HL-60 (cell line): ENCODE measurements at places on chromosomes 6 and 20.

- DNase-seq: peak; percentile 80
Observed at GRCh38 chr6:87482366-87482765, 9.6 kb downstream of the SLC35A1 start.

- no peak for DNase-seq
Observed at GRCh38 chr6:13593103-13593502, 18.7 kb downstream of the SIRT5 start.

DNA sequence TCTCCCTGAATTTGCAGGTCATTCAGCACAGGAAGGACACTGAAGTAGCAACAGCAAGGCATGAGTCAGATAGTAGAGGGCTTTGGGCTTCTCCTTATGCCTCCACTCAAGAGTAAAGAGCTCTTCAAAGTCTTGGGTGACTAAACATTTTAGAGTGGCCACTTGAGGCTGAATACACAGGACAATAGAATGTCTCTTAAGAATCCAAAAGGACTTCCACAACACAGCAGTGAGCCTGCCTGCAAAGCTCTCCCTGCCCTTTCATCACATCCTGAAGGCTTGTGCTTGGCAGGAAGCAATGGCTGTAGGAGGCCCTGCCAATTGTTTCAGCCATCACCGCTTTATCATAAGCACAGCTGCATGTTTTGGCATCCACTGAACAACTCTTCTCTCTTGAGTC lies 36.8 kb downstream of the FOXQ1 start:
- DNase-seq: no peak

DNA sequence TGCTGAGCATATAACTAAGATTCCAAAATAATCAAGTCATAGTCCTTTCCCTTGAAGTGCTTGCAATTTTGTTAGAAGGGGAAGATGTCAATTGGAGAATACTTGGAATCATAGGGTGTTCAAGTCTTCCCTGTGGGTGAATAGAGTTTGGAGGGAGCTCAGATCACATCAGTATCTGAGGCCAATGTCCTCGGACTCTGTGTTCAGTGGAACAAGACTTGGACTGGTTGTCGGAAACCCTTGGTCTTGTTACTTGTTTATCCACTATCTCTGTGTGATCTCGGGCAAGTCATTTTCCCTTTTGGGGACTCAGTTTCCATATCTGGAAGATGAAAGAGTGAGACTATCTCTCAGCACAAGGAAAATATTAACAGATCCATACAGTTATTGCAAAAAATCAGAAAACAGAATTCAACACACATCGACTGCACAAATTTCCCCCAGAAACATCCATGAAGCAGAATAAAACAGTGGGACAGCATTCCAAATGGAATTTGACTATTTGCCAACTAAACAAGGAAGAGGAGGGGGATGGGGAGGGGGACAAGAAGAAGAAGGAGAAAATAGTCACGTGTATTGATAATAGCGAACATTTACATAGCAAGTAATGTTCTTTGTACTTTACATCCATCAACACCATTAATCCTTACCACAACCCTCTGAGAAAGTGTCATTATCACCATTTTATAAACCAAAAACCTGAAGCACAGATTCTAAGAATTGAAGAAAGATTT lies 3.9 kb upstream of the EDEM2 start:
- no peak for DNase-seq

DNA sequence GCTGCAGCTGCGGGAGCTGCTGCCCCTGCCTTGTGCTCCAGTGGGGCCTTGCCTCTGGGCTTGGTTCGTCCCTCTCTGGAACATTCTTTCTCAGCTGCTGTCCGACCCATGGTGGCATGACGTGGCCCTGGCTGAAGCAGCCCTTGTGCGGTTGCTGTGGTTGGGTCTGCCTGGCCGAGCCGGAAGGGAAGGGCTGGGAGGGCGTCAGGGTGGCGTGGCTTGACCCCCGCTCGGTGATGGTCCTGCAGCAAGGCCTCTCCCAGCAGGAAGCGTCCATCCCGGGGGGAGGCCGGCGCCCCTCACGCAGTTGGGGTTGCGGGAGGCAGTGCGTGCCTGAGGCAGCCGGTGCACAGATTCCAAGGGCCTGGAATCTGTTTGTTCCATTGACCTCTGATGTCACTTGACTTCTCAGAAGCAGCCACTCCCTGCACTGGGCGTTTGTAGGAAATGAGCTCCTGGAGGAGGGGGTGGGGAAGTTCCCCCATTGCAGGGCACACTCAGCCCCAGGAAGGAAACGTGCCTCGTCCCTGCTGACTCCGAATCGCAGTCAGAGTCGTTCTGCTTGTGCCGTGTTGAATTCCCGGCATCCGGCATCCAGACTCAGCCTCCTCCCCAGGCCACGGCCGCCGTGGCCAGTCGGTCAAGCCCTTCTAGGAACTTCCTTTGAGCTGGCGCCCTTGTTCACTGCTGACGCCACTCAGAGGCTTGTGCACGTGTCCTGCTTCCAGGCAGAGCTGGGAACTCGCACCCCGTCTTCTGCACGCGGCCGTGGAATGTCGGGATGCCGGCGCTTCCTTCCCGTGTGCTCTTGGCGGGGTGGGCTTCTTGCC lies 9.7 kb upstream of the TNFRSF6B start:
- DNase-seq: no peak

GRCh38 chr20:42340368-42340767 lies 722.2 kb upstream of the CHD6 start:
- no peak for DNase-seq

DNA sequence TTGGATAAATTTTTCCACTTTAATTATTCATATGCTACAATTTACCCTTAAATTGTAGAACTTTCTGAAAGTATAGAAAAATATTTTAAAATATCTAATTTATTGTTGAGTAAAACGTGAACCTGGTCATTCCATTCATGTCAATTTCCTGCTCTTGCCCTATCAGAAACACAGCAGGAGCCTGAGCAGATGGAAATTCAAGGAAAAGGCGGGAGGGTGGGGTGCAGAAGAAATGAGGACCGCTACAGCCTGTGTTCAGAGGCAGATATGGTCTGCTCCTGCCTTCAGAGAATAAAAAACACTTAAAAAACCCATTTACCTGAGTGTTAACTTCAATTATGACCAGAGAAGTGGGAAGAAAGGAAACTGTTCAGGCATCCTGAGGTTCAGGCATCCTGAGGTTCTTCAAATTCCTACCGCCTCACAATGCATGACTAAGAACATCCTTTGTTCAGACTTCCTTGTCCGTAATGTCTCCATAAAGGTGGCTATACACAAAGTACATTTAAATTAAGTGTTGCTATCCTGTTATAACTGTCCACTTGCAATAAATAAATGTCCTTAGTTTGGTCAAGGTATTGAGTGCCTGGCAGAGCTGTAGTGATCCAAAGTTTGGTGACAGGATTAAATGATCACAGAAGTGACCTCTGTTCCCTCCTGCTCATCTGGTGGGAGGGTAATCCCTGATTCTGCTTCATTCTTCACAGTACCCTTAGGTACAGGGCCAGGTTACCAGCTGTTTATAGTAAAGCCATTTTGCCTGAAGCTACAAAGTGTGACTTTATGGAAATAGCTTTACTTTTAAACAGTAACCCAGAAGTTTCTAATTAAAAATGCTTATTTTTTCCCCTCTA lies 109.1 kb downstream of the MAN1A1 start:
- no peak for DNase-seq

DNA sequence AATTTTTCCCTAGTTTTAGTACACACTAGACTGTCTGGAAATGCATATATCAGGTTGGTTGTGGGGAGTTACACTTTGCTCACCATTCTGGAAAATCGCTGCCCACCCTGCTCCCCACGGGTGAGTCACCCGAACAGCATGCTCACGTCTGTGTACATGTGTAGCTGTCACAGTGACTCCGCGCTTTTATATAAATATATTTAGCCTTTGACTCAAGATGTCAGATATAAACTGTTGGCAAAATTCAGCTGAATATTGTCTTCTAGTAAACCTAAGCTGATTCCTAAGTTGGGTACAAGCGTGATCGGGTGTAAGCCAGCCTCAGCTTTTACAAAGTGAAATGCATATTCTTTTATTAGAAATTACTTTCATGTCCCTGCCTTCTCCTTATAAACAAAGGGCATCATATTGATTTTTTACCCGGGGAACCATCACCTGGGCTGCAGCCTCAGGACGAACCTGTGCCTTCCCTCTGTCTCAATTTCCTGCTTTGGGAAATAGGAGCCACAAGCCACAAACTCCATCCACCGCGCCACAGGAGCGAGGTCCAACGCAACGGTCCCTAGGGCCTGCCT lies 4.3 kb downstream of the SDCBP2 start:
- DNase-seq: no peak

DNA sequence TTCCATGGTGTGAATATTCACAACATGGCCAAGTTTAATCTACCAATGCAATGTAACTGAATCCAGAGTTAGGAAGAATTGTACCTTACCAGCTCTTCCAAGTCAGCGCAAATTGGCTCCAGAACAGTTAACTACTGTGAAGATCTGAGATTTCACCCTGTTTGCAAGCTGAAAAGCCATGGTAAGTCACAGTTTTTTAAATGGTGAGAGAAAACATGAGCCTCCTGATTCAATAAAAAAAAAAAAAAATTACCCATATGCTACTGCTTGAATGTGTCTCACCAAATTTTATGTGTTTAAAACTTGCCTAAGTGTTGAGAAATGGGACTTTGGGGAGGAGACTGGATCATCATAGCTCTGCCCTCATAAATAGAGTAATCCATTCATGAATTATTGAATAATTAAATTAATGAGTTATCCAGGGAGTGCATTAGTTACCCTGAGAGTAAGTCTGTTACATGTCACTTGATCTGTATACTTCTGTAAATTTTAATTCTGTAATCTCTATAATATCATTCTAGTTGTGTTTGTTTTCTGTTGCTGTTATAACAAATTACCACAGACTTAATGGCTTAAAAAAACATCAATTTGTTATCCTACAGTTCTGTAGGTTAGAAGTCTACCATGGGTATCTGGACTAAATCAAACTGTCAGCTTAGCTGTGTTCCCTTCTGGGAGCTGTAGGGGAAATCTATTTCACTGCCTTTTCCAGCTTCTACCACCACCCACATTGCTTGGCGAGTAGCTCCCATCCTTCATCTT lies 1355.9 kb downstream of the GRIK2 start:
- DNase-seq: no peak

GRCh38 chr20:18101125-18101810 lies 36.4 kb upstream of the KAT14 start:
- no peak for DNase-seq

GRCh38 chr6:112936504-112936903 lies 589.4 kb downstream of the RFPL4B start:
- DNase-seq: no peak

GRCh38 chr6:75213112-75213511 lies 7.3 kb upstream of the COL12A1 start:
- no peak for DNase-seq

DNA sequence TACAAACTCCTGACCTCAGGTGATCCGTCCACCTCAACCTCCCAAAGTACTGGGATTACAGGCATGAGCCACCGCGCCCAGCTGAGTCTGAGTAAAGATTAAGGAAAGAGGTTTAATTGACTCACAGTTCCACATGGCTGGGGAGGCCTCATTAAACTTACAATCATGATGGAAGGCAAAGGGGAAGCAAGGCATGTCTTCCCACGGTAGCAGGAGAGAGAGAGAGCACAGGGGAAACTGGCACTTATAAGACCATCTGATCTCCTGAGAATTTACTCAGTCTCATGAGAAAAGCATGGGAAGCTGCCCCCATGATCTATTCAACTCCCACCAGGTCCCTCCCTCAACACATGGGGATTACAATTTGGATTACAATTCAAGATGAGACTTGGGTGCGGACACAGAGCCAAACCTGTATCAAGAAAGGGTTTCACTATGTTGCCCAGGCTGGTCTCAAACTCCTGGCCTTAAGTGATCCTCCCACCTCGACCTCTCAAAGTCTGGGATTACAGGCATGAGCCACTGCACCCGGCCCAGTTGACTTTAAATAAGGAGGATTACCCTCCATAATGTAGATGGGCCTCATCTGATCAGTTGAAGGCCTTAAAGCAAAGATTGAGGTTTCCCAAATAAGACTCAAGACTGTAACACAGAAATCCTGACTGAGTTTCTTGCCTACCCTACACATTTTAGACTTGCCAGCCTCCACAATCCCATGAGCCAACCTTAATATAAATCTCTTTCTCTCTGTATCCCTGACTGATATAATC lies 13.1 kb upstream of the PEX7 start:
- no peak for DNase-seq

DNA sequence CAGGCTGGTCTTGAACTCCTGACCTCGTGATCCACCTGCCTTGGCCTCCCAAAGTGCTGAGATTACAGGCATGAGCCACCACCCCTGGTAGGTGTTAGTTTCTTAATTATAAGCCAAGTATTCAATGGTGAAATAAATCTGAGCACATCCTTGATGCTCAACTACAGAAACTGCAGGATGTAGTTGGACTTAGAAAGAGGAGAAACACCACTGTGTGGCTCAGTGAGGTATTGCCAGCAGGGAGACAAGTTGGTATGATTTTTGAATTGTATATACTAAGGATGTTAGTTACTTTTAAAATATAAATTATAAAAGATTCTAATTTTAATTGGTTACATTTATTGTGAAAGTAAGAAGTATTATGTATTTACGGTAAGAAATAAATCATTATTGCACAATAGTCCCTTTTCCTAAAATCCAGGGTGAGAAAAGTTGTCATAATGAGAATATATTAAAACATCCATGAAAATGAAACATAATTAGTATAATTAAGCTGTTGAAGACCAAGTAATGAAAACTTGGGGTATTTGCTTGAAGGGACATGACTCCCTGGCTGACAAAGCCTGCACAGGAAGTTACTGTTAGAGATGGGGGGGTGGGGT lies 17.6 kb downstream of the SLC18B1 start:
- no peak for DNase-seq

DNA sequence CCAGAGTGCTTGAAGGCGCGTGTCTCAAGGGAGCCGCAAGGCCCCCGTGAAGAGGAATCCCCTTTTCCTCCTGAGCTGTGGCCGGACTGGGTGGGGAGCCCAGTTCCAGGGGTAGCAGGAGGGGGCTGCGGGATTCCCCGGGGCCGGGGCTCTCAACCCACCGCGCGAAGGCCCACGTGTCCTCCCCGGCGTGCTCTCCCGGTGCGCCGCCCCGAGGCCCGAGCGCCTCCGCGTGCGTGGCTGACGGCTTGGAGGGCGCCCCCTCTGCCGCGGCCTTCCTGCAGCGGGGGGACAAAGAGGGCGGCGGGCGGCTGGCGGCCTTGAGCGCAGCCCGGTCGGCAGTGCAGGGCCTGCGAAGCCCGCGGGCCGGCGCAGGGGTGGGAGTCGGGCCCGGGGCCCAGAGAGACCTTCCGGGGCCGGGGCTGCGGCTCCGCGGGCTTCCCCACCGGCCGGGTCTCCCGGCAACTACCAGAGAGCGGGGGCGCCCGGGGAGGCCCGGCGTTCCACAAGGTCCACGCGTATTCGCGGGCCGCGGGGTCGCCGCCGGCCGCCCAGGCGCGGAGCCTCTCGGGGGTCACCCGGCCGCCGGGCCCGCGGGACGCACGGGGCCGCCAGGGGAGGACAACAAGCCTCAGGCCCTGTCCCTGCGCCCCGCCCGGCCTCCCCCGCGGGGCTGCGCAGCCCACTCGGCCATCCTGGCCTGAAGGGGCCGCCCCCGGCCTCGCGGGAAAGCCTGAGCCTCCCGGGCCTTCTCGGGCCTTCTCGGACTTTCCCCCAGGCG lies at the start of gene FAM217A:
FAM217A (minus strand) TSS at position 447 of the 781 bp plus-strand sequence. CDS start 1,723 bp downstream, outside the sequence.
- no peak for DNase-seq

DNA sequence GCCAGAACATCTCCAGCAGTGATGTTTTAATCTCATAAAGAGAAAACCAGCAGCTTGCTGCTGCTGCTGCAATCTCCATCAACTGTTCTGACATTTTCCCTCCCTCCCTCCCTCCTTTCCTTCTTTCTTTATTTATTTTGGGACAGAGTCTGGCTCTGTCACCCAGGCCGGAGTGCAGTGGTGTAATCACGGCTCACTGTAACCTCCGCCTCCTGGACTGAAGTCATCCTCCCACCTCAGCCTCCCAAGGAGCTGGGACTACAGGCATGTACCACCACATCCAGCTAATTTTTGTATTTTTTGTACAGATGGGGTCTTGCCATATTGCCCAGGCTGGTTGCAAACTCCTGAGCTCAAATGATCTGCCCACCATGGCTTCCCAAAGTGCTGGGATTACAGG lies 5.7 kb downstream of the ELOVL5 start:
- no peak for DNase-seq
